ENCODE measurements at places on chromosomes 1 and 21. TPM values are rescaled to one million over a fixed set of nuclear protein-coding genes. Genes with fewer than 3 reads are reported as not detected.

GRCh38 chr1:198374288-198374687 lies 166.2 kb downstream of the ATP6V1G3 start:
- DNase-seq: no peak

DNA sequence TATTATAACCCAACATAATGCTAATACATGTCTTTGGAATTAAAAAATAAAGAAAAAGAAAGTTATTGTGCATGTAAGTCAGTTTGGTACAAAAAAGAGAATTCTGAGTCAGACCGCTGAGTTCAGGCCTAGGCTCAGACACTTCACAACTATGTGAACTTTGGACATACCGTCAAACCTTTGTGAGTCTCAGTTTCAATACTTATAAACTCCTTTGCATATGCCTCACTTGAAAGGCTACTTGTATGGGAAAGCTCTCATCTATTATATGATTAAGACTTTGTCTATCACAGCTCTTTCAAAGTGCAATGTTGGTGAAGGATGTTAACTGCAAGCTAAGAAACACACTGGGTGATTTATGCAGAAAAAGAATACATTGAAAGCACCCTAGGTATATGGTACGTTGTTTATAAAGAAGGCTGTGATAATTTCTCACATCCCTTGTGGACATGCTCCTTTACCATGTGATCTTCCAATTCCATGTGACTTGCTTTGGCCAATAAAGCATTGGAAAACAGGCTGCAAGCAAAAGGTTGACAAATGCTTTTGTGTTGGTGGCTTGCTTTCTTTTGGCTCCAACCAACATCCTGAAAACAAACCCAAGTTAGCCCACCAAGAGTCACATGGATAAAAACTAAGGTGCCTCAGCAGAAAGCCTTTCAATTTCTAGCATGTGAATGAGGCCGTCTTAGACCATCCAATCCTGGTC lies 49.6 kb downstream of the INTS7 start:
- DNase-seq: no peak

AGRN gene
- 138 TPM for total RNA-seq

DNA sequence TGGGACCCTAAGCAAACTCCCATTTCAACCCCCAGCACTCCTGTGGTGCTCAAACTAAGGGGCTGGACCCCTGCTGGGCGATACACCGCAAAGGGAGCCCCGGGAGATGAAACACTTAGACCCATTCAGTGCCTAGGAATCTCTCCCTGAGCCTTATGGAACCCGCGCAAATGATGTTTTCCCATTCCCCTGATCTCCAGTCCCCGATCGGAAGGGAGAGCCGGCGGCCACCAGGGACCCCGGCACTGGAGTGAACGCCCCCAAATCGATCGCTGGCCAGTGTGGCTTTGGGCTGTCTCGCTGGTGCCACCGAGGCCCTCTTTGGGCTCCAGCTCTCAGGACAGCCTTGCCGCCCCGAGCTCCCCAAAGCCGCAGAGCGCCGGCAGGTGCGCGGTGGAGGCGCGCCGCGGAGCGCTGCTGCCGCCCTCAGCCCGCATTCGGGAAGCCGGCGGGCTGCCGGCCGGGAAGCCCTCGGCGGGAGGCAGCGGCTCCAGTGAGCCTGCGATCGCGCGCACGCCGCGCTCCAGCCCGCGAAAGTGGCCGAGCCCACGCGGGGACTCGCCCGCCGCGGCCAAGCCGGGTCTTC lies 1.1 kb downstream of the PLXNA2 start:
- DNase-seq: no peak

- DNase-seq: no peak
Observed at GRCh38 chr1:101310506-101310905, 73.7 kb downstream of the S1PR1 start.

- DNase-seq: peak; percentile 66
Observed at GRCh38 chr1:227947676-227948492, at the start of gene WNT9A. Gene WNT9A, minus strand, starts transcription at chr1:227947932. Its CDS starts 45 bp downstream, at chr1:227947887.

All from ovary (tissue), 10 donors.